ENCODE measurements at places on chromosomes 1 and 21. TPM values are rescaled to one million over a fixed set of nuclear protein-coding genes. Genes with fewer than 3 reads are reported as not detected.
A peak's percentile ranks its signal among the peaks of the same experiment; 100 is the strongest.

- DNase-seq: no peak
These were observed 95.3 kb downstream of the FOXD2 start for GRCh38 chr1:47532921-47533792.

DNA sequence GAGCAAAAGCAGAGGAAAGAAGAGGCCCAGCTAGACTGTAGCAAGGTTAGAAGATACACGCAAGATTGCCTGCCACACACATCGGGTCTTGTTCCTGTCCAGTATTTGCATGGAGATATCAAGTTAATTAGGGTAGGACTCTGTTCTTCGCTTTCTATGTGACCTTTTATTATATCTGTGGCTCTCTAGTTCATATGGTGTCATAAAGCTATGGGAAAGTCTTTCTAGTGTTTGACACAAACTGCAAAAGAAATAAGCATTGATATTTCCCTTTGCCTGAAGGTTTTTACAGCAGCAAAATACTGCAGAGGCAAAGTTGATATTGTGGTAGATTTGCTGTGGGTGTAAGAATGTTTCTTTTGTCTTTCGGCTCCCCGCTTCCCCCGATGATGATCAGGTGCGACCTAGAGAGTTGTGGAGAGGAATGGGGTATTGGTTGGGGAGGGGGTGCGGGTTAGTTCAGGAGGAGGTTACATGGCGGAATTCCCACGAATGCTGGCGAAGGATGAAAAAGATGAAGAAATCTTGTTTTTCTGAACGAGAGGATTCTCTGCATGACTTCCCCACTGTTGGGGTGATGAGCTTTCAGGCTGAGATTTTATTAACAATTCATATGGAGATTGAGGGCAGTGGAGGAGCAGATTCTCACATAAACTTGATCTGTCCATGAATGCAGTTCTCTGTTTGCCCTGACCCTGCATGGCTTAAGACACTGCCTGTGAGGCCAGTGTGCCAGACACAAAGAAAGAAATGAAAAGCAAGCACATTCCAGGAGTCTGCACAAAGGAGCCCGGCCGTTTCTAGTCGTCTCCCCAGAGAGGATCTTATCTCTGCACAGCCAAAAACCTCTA, 550.2 kb downstream of the USP25 start:
- DNase-seq: no peak

DNA sequence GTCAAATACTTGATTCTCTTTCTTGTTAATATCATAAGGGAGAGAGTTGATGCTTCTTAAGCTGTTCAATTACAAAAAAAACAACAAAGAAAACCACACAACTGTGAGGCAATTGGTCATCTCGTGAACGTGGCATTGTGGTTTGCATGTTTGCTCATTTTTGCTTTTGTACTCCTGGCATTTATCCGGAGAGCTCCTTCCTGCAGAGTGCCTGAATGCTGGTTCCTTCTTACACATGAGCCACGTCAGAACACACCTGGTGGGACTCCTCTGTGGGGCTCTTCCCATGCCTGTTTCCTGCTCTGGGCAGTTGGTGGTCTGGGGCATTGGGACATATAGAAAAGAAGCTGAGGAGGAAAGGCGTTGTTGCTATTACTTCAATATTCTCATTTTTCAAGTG, 25.7 kb downstream of the KCNK1 start:
- DNase-seq: peak; percentile 62

DNA sequence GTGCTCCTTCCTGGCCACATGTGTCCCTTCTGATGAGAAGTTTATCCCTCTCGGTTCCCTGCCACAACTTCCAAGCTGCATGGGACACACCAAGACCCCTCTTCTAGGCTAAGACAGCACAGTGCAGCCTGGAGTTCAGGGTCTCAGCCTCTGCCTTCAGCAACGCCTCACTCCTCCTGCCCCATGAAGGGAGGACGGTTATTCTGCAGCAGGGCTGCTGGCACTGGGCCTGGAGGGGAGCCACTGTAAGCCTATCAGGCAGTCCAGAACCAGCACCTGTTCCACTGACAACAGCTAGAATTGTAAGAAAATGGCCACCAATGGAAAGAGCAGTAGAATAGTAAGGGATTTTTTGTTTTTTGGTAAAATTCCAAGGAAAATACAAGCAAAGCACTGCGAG, 72.3 kb downstream of the GALNT2 start:
- DNase-seq: no peak

DNA sequence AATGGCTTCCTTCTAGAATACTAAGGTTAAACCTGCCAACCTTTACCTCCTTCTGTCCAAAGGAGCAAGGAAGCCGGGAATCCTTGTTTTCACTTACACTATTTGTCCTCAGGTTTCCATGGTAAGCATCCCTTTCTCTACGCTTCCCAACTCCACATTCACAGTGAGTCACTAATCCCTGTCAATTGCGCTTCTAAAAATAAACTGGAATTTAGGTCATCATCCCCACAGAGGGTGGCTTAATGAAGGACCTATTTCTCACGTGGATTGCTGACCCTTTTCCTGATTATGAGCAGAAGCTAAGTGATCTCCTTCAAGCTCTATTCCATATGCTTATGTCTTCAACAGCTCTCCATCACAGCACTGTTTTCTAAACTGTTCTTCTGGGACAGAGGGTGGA, 39.9 kb upstream of the ABCA4 start:
- peak; percentile 84 for DNase-seq

DNA sequence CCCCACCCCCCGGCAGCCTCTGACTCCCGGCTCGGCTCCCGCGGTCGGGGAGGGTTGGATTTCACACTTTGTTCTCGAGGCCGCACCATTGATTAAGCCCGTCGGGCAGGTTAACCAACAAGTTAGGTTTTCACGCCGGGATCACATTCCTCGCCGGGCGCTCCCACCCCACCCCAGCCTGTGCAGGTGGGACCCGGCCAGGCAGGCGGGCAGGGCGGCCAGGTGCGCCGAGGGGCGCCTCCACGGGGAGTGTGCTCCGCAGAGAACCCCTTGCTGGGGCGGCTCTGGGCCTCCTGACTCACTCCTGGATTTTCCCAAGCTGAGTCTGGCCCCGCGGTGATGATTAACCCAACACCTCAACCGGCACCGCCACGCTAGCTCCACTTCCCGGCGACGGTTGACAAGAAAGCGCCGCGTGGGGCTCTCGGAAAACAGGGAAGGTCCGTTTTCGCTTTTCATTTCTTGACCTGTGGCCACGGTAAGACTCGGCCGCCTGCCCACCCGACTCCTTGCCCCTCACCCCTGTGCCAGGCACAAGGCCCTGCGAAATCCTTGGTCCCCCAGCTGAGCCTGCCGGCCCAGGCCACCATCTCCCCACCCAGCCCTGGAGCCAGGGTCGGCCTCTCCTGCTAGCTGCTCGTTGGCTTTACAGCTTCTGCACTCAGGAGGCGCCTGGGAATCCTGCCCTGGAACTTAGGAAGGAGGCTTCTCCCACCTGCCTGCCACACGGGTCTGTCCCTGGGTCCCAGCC, 8.8 kb upstream of the TTLL10 start:
- DNase-seq: no peak

DNA sequence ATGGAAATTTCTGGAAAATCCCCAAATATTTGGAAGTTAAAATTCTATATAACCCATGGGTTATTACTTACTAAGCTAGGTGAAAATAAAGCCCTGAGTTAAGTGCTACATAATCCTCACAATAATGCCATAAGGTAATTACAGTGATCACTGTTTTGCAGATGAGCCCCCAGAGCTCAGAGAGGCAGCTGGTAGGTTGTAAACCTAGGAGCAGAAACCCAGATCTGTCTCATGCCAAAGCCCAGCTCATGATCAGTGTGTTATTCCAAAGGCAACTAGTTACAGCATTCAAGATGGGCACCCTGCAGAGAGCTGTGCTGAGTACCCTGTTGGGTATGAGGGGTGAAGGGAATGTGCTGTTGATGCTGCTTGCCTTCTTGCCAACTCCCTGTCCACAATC, 10.8 kb upstream of the MYOG start:
- DNase-seq: no peak

DNA sequence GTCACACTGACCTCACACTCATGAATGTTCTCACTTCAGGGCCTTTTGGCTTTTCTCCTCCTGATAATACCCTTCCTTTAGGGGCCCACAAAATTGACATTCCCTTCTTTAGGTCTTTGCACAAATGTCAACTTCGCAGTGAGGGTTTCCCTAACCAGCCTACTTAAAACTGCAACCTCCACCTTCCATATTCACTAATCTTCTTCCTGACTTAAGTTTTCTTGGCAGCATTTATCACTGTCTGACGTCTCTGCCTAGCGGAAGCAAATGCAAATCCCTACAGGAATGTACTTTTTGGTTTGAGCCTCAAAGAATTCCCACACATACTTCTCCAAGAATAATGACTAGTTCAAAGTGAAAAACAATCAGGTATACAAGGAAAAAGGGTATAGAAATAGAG, 32.8 kb downstream of the INTS7 start:
- no peak for DNase-seq

GRCh38 chr1:17437260-17437579, 2.3 kb downstream of the RCC2 start:
- DNase-seq: peak; percentile 17

- no peak for DNase-seq
These were observed 9.6 kb upstream of the SFT2D2 start for GRCh38 chr1:168216171-168216570.

GRCh38 chr1:18190598-18190997, 83.0 kb downstream of the IGSF21 start:
- DNase-seq: no peak

DNA sequence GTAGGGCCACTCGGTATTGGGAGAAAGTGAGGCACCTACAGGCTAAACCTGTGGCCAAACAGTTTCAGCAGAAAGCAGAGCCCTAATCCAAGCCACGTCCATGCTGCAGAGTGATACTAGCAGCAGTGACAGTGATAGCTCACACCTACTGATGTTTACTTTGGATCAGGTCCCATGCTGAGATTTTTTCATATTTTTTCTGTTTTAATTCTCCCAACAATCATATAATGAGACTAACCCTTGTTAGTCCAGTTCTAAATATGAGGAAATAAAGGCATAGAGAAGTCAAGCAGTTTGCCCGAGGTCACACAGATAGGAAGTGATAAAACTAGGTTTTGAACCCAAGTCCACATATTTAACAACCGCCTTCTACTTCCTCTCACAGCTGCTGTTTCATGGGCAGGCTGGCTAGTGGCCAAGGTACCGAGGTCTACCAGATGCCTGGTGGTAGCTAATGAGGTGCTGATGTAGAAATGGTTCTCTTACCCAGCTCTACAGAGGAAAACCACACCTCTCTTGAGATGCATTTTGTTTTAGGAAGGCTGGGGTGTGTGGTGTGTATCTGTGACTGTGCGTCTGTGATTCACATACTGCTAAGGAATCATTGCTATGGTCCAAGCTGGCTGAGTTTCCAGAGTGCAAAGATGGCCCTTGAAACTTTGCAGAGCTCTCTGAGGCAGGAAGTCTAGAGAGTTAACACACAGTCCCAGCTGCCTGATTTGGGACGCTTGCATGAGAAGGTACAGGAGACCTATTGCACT, 80.3 kb upstream of the ARTN start:
- DNase-seq: peak; percentile 73

DNA sequence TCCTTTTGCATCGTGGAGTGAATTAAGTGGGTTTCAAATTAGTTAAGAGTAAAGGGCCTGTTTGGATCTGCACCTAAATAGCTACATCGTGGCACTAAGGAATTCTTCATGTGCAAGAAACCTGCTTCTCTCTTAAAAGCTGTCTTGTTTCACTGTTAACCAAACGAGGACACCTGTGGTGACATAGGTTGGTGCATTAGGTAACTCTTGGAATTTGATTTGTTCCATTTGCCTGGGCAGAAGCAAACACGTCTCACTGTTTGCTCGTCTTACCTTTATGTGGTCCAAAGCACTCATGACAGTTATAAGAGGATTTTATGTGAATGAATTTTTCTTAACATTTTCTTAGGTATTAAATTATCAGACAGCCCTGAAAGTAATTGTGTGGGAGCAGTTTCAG, 60.9 kb downstream of the PRDM2 start:
- DNase-seq: no peak

CDC73 gene
- 23.6 TPM for total RNA-seq
